ENCODE measurements at places on chromosomes 6 and 20.

DNA sequence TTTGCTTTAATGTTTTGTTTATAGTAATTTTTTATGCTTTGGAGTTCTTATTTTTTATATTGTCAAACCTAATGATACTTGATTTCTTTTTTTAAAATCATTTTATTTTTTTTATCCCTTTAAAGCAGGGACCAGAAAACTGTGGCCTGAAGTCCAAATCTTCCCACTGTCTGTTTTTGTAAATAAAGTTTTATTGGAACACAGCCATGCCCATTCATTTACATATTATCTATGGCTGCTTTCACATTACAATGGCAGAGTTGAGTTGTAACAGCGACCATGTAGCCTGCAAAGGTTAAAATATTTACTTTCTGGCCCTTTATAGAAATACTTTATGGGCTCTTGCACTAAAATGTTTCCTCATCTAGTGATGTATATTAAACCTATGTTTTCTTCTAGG, 42.3 kb downstream of the PPP1R16B start:
- DNase-seq: no peak

DNA sequence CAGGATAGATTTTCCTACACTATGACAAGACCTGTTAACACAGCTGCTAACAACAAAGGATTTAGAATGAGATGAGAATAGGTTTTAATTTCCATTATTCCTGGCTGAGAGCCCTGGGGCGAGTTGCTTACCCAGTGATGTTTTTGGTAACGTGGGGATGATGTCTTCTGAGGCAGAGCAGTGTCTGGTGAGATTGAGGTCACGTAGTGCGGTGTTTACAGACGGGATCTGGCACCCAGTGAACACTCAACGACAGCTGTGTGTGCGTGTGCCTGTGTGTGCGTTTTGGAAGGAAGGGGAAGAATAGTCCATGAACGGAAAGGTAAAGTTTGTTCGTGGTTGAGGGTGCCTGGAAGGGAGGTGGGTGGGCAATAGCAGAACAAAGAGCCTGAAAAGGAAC, 384.7 kb downstream of the C6orf118 start:
- DNase-seq: no peak

- no peak for DNase-seq
These were observed 4.3 kb downstream of the SLC26A8 start for GRCh38 chr6:36020154-36020553.

GRCh38 chr20:63854069-63854765, 7.1 kb upstream of the ABHD16B start:
- no peak for DNase-seq

Data from AG10803 (cell line).